ENCODE measurements at places on chromosomes 7 and 10.
A peak's percentile ranks its signal among the peaks of the same experiment; 100 is the strongest.

GRCh38 chr7:95999481-95999880 is 227.1 kb downstream of the DYNC1I1 start:
- DNase-seq, result no peak

DNA sequence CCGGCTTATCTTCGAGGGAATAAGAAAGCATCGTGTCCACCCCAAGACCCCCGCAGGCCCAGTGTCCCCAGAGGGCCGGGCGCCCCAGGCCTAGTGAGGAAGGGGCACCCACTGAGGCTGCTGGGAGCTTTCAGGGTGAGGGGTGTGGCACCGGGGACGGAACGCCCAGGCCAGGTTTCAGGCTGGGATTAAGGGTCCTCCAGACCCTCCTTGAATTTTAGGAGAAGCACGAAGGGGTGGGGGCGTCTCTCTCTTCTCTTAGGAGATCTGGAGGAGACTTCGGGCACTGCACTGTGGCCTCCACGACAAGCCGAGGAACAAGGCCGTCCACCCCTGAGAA is 96.8 kb downstream of the PDGFA start:
- no peak for DNase-seq

DNA sequence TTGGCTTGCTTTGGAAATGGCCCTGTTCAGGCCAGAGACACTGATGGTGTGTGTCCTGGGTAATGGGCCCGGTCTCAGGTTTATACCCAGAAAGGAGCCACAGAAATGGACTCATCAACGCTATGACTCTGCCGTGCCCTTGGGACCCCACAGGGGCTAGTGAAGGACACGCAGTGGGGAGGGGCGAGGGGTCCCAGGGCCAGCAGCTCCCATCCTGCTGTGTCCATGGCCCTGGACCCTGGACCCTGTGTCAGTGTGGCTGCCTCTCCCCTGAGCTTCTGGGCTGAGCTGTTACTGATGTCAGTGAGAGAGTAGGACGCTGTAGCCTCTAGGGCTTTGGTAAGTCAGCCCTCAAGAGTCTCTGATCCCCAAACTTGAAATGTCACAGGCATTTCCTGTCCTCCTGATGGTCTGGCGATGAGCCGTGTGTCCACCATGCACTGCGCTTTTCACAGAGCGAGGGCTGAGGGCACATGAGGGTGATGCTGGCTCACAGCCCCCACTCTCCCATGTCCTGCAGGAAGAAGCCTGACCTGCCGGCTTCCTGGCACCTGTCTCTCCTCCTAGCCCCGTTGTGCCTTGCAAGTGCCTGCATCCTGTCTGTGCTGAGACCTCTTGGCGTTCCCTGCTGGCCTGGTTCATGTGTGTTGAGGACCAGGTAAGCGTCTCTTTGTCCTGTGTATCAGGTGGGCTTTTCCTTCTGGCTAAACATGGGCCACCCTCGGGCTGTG is 4.4 kb downstream of the ZNF316 start:
- DNase-seq, result no peak

DNA sequence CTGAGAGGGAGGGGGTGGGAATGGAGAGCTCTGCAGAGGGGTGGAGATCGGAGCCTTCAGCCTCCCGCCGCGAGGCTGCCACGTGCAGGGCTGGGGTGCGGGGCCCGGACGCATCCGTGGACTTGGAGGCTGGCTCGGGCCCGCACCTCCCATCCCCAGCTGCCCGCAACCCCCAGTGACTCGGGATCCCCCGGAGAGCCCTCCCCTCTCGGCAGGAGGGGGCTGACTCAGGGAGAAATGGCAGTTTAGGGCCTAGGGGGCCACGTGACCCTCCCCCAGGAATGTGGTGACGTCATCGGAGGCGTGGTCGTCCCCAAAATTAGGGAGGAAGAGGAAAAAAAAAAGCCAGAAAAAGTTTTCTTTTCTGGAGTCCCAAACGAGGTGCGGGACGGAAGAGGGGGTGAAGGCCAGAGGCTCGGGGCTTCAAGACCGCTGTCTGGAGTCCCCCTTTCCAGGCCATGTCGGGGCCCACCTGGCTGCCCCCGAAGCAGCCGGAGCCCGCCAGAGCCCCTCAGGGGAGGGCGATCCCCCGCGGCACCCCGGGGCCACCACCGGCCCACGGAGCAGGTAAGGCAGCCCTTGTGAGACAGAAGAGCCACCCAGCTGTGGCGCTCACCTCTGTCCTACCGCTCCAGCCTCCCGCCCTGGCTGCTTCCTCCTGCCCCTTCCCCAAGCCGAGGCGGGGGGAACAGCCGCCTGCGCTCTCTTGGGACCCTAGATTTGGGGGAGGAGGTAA is at the start of gene TRIP6:
TSS of gene TRIP6 (plus strand) at position 348 of the 736 bp plus-strand sequence. CDS start at position 459, 111 bp downstream.
- DNase-seq, result peak; percentile 48

Data from stimulated activated CD8-positive, alpha-beta memory T cell treated with anti-CD3 and anti-CD28 coated beads, Interleukin-4, amount 100 ng/mL, for 4 hours (primary cell).